ENCODE measurements at places on chromosomes 13 and 19.

DNA sequence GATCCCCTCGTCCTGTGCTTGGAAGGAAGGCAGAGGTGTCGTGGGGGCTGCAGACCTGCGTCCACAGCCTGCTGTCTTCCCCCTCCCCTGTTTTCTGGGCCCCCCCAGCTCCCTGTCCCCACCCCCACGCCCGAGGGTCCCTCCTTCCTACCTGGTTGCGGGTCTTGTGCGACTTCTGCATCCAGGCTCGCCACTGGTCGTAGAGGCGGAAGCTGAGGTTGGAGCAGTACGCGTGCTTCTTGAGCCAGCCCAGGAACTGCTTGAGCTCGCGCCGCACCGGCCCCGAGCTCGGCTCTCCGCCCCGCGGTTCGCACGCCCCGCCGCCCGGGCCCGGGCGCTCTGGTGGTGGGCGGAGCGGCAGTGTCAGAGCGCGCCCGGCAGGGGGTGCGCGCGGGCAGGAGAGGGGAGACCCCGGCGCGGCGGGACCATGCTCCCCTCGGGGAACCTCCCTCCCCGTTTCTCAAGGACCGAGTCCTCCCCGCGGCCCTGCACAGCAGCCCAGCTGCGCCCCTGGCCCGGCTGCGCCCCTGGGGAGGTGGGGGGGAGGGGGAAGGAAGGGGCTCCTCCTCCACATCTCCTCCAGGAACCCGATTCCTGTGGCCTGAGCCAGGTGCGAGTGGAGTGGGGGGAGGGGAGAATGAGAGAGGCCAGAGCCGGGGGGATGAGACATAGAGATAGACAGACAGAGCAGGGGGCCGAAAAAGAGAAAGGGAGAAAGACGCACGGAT is 5.7 kb downstream of the REX1BD start:
- peak; percentile 75 for DNase-seq

DNA sequence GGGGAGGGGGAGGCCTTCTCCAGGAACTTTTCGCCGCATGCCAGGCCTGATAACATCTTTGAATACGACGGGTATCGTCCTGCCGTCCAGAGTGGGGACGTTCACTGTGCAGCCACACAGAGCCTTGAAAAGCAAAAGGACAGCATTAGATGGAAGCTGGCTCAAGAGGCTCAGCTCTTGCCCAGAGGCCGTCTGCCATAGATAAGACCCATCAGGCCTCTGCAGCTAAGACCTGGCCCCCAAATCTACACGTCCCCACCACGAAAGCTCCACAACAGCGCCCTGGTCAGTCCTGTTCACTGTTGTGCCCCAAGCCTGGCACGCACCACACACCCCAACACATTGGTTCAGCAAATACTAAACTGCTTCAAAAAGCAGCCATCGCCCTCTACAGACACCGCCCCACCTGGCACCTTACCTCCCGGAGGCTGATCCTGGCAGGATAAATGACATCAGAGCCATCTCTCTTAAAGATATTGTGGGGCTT is 2.1 kb downstream of the DNAJB1 start:
- DNase-seq: no peak

DNA sequence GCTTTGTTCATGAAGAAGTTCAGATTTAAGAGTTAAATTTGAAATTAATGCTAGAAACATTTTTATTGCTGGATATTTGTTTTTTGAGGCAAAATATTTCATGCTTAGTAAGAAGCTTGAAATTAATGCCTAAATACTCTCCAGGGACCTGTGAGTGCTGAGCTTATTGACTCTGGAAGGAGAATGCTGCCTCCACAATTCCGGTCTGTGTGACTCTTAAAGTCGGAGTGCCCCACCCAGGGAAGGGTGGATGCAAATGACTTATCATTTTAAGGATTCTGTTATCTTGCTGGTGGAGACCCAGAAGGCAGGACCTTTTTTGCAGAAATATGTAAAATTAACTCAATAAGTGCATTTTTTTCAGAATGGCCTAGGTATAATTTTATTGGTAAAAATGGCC is 143.8 kb upstream of the RXFP2 start:
- no peak for DNase-seq

- no peak for DNase-seq
These were observed 908.2 kb downstream of the EFNB2 start for GRCh38 chr13:105627270-105627669.

DNA sequence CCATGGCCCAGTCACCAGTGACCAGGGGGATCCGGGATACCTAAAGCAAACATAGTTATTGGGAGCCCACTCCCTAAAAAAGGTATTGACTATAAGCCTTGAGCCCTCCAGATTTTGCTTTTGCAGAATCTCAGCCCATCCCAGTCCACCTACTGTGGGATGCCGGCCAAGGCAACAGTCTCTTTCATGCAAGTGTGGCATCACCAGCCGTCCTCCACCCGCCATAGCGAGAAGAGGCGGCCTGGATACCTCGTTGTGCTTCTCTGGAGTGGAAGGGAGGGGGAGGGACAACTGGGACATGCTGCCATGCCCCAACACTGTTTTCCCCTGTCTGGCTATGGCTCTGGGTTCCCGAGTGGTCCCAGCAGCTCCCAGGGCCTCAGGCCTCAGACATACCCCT is 123.4 kb downstream of the DPF1 start:
- no peak for DNase-seq

- no peak for DNase-seq
These were observed 23.5 kb downstream of the COL5A3 start for GRCh38 chr19:9986787-9987281.

- DNase-seq: no peak
These were observed 174.5 kb upstream of the TRPC4 start for GRCh38 chr13:38044067-38044466.

GRCh38 chr19:3653865-3654513 is 27.4 kb upstream of the CACTIN start:
- DNase-seq: peak; percentile 5

DNA sequence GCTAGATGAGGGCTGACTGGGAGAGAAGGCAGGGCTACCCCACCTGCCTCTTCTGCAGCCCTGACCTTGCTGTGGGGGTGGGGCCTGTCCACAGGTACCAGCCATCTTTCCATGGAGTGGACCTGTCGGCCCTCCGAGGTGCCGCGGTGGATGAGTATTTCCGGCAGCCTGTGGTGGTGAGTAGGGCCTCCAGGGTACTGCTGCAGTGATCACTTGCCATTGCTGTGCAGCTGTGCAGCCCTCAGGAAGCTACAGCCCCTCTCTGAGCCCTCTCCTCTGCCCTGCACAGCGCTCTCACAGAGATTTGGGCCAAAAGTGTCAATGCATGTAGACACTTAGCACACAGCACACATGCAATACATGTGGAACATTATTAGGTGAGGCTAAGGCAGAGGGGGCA is 11.8 kb downstream of the YIPF2 start:
- DNase-seq: no peak

- no peak for DNase-seq
These were observed 50.0 kb upstream of the TMTC4 start for GRCh38 chr13:100724568-100724967.

GRCh38 chr13:65926750-65927171 is 1303.4 kb downstream of the PCDH9 start:
- DNase-seq: no peak

DNA sequence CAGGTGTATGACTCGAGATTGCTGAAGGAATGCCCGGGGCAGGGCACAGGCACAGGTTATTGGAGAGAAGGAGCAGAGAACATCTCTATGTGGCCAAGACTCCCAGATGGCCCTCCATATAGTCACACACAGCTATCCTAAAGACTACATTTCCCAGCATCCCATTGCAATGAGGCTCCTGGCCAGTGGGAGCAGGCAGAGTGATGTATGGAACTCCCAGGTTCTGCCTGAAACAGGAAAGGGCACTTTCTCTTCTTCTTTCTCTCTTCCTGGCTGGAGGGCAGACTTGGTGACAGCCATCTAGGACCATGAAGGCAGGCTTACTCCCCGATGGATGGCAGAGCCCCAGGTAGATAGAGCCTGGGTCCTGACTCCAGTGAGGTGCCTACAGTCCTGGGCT is 13.5 kb downstream of the PPP1R13L start:
- DNase-seq: no peak

GRCh38 chr19:41535029-41535622 is 40.8 kb upstream of the CEACAM21 start:
- DNase-seq: peak; percentile 20

DNA sequence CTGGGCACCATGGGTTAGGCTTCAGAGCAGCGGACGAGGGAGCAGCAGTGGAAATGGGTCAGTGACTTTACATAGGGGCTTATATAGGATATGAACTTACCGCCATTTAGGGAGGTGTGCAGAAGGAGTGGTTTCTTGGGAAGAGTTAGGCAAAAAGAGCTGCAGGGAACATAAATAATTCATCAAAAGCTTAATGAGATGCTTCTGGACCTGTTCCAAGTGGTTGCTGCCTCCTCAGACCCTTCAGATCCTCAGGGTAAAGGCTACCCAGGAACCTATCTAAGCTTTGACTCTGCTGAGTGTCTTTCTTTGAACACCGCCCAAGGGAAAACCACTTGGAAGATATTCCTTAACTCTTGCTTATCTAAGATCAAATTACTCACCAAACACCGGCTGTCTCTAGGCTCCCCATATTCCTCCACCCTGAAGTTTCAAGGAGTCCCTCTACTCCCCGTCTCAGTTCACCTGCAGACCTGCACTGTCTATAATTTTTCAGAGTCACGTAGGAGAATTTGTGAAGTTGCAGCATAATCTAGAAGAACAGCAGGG is at the start of gene IGFL4:
IGFL4 (minus strand) TSS at position 51 of the 549 bp plus-strand sequence; CDS start at position 11, 40 bp downstream.
- no peak for DNase-seq

DNA sequence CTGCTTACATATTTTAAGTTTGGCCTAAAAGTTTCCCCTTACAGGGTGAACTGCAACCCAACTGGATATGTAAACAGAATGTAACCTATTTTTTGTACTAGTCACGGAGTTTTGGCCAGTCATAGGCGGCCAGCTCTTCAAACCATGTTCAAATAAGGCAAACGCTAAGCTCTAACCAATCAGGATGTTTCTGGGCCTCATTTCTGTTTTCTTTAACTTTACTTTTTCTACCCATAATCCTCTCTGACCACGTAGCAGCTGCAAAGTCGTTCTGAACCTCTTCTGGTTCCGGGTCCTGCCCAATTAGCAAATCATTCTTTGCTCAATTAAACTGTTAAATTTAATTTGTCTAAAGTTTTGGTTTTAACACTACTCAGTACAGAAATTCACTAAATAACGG is 8.2 kb upstream of the ZMYM2 start:
- DNase-seq: no peak

DNA sequence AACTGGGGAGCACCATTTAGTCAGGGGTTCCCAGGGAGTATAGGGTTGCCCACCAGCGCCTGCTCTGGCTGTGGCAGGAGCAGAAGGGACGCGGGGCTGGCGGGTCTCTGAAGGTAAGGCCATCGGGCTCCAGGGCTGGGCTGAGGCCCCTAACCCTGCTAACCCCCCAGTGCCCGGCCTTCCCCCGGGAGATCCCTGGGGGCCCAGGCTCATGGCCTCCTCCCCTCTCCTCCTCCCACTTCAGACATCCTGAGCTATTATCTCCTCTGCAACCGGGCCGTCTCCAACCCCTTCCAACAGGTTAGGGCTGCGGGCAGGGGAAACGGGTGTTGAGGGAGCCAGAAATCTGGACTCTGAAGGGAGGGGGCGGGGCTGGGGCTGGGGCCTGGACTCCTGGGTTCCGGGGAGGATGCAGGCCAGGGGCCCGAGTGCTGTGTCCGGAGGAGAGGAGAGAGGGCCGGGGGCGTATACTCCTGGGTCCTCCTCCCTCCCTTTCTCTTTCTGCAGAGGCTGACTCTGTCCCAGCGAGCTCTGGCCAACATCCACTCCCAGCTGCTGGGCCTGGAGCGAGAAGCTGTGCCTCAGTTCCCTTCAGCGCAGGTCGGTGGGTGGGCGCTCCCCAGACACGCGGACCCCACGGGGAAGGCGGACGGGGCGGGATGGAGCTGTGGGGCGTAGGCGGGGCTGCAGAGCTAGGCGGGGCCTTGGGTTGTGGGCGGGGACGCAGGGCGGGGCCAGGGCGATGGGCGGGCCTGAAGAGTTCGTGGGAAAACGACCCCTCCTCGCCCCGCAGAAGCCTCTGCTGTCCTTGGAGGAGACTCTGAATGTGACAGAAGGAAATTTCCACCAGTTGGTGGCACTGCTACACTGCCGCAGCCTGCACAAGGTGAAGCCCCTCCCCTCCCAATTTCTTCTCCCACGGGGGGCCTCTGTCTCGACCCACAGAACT is 15.3 kb downstream of the TTYH1 start:
- DNase-seq: peak; percentile 48

DNA sequence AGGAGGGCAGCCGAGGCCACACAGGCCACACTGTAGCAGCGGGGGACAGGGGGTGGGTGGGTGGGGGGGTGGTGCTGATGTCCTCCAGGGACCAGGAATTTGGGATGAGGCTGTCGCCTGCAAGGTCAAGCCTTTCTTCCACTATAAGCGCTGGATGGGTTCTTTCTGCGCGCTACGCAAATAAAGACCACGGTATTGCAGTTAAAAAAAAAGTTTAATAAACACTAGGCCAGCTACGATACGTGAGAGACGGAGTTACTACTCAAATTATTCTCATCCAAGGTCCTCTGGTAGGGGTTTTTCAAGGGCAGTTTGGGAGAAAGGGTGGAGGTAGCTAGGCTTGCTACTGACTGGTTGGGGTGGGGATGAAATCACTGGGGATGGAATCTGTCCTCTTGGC is 508 bp upstream of the ZNF44 start:
- no peak for DNase-seq

DNA sequence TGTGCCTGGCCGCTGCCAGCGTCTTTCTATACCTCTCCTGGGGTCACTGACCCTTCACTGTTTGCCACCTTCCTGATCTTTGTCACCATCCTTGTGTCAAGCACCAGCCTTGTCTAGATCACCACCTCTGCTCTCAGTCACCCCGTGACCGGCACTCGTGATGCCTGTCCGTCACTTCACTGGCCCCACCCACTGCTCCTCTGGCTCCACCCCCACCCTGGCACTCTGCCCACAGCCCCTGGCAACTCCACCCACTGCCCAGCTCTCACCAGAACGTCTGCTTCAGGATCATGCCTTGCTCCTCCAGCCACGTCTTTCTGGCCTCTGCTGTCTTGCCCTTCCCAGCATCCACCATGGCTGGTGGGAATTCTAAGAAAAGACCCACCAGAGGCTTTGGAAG is 24.8 kb upstream of the PLA2G4C start:
- no peak for DNase-seq

GRCh38 chr13:74444864-74445479 is 310.8 kb upstream of the KLF12 start:
- DNase-seq: no peak

DNA sequence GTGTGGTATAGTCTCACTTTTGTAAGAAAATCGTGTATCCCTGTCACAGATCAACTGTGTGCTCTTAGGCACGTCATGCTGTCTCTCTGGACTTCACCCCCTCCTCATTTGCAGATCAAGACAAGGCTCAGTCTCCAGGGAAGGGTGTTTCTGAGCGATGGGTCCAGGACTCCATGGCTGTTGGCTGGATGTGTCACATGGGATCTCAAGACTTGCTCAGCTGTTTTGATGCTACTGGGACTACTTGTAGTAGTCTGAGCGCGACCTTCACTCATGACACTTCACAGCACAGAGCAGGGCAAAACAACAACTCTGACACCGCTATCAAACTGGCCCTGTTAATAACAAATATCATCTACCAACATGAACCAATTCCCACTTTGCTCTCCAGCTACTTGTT is 36.2 kb downstream of the SMAD9 start:
- no peak for DNase-seq
